Esophagus squamous epithelium (tissue), 5 donors: ENCODE measurements at places on chromosomes 11 and 22. TPM values are rescaled to one million over a fixed set of nuclear protein-coding genes. Genes with fewer than 3 reads are reported as not detected.

The RBFOX2 gene
- total RNA-seq: 69.6 TPM

The BARX2 gene
- total RNA-seq: 102 TPM

The OR10A2 gene
- not detected for total RNA-seq

The RAG2 gene
- total RNA-seq: not detected

The MMP13 gene
- not detected for total RNA-seq

The BIK gene
- total RNA-seq: 15.6 TPM

The DMC1 gene
- total RNA-seq: 5.2 TPM

The MS4A4A gene
- 14.8 TPM for total RNA-seq
